Endodermal cell (in vitro differentiated cells): ENCODE measurements at places on chromosomes 7 and 10.
A peak's percentile ranks its signal among the peaks of the same experiment; 100 is the strongest.

DNA sequence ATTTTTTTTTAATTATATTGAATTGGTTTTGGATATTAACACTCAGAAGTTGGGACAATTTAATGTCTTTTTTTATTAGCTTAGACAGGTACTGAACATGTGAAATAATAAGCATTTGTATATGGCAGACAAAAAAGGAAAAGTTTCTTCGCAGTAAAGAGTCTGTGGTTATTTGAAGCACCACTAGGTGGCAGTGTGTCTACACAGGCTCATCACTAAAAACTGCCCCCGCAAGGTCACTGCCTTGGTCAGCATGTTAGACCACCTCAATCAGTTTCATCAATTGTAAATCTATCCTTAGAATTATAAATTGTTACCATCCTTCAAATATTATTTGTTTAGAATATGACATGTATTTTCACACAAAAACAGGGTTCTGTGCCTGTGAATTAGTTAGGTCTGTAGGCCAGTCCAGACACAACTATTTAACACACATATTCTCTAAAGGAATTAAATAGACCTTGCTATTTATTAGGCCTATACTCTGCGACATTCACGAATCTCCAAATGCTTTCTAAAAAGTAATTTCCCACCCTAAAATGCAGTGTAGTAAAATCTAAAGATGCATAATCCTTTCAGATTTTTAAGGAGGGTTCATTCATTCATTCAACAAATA is 17.0 kb downstream of the PNLIPRP3 start:
- peak; percentile 65 for DNase-seq

DNA sequence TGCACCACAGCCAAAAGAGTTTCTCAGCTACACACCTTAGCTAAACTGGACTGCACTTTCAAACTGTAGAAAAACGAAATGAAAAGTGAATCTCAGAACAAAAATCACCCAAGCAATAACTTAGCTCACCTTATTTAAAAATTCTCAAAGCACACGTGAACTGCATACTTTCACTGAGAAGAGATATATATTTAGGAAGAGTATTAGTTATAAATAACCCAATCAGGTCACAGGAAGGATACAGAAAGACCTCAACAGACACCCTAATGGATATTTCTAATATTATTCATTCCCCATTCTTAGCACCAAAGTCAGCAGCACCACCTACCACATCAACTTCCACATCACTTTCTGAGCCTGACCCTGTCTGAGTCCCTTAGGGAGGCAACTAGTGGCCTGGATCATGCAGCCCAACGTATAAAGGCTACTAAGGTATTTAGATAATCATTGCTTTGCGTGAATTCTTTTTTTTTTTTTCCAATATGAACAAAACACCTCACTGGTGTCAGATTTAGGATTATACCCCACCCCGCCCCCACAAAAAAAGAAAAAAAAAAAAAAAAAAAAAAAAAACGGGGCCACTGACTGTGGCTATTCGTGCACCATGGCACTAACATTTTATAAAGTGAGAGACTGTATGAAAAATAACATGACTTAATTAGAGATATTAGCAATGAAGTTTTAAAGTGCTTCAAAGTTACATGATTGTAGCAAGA is 2.6 kb downstream of the ABI1 start:
- no peak for DNase-seq

GRCh38 chr10:85635650-85636049 is 730.9 kb downstream of the GRID1 start:
- DNase-seq: peak; percentile 38

GRCh38 chr10:44873160-44873559 is 38.0 kb upstream of the TMEM72 start:
- peak; percentile 29 for DNase-seq

- DNase-seq: peak; percentile 94
Measured at GRCh38 chr7:71735961-71736556, 604.1 kb downstream of the GALNT17 start.

DNA sequence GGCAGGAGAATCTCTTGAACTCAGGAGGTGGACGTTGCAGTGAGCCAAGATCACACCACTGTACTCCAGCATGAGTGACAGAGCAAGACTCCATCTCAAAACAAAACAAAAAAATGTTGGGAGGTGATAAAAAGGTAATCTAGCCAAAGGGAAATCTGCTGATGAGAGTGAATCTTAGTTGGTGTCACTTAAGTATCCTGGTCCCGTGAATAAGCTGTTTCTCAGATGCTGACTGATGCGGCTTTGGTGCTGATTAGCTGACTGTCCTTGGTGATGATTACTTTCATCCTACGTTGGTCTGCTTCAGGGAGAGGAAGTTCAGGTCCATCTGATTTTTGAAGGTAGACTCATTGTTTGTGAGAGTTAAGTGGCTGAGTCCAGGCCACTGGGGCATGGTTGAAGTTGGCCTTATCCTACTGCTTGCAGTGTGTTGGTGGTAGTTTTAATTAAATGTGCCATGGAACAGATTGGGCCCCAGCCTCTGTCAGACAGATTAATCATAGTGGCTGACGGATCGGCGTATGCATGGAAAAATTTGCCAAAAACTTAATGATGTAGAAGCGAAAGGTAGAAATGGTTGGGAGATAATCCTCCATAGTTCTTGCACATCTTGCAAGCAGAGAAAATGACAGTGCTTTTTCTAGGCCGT is 17.4 kb upstream of the TMEM236 start:
- no peak for DNase-seq

- DNase-seq: no peak
Measured at GRCh38 chr10:19872504-19873271, 56.5 kb downstream of the PLXDC2 start.

DNA sequence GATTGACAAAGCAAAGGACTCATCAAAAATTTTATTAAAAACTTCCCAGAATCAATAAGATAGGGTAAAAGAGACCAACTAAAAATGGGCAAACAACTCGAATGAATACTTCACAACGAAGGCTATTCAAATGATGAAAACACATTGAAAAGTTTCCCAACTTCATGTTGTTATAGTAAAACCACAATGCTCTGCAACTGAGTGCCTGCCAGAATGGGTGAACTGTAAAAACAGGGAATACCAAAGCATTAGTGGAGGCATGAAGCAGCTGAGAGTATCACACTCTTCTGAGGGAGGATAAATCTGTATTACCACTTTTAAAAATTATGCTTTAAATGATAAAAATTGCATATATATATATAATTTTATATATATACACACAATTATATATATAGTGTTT is 1214.7 kb downstream of the SORCS3 start:
- DNase-seq: no peak

DNA sequence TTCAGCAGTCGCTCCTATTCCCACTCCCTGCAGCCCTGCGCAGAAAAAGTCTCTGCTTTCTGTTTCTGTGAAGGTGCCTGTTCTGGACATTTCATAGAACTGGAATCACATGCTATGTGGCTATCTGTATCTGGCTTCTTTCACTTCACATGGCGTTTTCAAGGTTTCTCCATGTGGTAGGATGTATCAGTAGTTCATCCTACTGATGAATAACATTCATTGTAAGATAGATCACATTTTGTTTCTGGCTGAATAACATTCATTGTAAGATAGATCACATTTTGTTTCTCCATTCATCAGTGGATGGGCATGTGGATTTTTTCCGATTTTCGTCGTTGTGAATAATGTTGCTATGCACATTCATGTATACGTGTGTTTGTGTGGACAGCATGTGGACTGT is 44.5 kb downstream of the HSPA12A start:
- DNase-seq: no peak

DNA sequence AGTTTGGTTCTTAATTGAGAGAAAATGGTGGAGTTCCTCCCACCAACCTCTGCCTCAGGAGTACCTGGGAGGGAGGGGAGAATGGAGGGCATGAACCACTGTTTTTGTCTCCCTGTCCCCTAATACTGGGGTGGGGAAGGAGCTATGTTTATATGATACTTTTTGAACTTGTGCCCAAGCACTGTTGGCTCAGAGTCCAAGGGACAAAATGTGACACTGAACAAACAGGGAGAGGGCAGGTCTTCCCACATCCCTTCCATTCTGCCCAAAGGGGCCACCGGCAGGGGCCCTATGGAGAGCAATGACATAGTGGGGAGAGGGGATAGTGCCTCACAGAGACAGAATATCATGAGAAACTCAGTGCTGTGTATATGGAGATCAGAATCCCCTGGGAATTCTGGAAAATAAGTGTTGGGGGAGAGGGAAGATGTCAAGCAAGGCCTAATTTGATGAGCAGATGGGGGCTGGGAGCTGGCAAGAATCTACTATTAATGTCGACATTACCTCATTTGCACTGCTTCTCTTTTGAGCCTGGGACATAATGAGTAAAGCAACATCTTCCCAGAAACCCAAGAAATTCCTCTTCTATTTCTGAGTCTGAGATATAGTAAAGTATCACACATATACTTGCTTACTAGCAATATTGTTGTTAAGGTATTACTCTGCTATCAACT is 180.6 kb downstream of the CYP26A1 start:
- DNase-seq: no peak

- no peak for DNase-seq
Measured at GRCh38 chr7:92832534-92833023, 3.8 kb downstream of the CDK6 start.

- peak; percentile 97 for DNase-seq
Measured at GRCh38 chr10:113108194-113108835, 158.3 kb downstream of the TCF7L2 start.

DNA sequence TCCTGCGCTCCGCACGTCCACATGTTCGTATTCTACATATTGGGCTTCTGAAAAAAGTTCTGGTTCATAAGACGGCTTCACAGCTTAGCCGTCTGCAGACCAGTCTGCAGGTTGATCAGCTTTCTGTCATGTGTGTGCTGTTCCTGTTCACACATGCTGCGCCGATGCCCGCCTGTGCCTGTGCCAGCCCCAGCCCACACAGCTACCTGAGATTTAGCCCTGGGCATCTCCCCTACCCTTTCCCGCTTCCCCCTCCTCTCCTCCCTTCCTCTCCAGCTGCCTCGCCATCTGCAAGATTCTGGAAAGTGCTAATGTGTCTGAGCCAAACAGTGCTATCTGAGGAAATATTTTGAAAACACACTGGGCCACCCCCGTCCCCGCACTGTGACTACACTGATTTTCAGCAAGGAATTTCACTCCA is 7.1 kb downstream of the CHST3 start:
- DNase-seq: no peak

DNA sequence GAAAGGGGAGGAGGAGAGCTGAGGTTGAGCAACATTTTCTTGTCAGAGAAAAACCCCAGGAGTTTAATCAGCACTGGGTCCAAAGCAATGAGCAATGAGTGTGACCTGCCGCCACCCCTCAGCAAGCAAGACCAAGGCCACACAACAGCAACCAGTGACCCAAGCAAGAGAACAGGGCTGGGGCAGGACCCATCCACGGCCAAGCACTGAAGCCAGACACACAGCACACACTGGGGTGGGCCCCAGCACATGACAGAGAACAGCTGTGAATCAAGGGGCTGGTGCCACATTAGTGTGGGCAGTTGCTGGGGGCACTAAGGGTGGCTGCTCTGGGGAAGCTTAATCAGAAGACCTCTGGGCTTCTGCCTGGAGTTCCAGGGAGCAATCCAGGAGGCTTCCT is 16.2 kb downstream of the TMEM72 start:
- DNase-seq: peak; percentile 28

DNA sequence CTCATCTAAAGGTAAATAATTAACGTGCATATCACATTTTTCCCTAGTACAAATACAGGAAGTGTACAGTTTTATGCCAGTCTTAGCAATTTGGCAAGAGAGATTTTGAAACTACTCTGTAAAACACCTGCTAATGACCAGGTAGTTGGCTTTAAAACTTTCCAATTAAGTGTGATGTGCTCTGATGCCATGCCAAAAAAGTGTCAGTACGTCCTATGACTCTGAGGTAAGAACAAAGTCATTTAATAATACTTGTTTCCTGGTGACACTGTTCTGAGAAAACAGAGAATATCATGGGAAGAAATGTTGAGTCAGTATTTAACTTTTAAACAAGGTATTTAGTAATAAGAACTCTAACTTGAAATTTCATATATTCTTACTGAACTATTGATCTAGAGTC is 9.6 kb downstream of the PDZD8 start:
- no peak for DNase-seq

DNA sequence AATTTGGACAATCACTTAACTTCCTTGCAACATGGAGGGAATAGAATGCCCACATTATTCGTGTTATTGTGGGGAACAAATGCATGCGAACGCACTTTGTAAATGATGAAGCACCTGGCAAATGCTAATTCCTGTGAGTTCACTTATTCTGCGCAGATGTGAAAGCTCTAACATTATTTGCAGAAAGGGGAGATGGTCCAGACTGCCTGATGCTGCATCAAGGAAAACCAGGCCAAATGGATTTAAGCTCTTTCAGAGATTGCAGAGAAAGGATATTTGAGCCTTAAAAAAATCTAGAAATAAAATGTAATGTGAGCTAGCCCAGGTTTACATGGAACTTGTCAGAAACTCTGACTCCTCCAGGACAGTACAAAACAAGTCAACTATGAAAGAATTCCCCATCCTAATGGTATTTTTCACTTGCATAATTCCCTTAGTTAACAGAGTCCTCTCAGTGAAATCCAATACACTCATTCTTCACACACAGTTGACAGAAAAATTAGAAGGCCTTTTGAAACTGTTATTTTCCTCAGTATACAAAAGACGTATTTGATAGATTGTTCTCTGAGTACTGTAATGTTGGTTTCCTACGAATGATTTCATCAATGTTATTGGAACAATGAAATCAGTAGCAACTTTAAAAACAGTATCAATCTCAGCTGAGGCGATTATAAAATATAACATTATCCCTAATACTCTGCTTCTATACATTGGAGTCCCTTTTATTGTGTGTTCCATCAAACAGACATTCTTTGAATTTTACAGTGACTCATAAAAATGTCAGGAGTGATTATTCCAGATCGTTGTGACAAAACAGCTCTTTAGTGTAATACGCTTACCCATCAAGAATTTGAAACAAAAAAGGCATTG is 136.3 kb upstream of the ANK3 start:
- DNase-seq: no peak

- no peak for DNase-seq
Measured at GRCh38 chr7:5283421-5284303, 919 bp downstream of the SLC29A4 start.

- DNase-seq: no peak
Measured at GRCh38 chr7:79930604-79931003, 204.0 kb upstream of the GNAI1 start.

DNA sequence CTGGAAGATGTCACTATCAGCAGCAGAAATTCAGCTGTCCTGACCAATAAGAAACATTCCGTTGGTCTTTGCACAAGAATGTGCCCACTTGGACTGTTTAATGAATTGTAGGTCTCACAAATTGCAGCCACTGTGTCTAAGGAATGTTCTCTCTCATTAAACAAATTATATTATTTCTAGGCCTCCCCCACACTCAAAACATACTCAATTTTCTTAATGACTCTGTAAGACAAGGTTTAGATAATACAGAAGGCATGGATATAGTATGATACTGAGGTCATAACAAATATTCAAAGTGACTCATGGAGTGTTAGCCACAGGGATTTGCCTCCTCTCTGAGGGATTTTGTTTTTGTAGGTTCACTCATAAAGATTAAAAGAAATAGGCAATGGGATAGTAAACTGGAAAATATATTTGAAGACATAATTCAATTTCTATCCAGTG is 197.5 kb downstream of the PTN start:
- no peak for DNase-seq

DNA sequence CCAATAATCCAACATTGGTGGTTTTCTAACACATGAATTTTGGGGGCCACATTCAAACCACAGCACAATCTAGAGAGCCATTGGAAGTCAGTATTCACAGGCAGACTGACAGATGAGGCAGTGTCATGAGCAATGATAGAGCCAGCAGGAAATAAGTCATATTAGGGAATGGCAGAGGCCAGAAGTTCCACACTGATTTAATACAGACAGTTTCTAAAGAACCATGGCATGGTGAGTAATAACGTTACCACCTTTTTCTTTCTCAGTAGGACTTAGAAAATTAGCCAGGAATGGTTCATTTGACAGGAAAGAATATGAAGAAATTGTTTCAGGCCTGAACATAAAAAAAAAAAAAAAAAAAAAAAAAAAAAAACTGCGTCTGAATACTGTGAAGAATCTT is 210.3 kb downstream of the GPAM start:
- DNase-seq: no peak
